Hematopoietic multipotent progenitor cell treated with erythropoietin and hydrocortisone succinate and interleukin-3 and kit ligand, for 17 days (in vitro differentiated cells): ENCODE measurements at places on chromosomes 7 and 10.

GRCh38 chr7:114819616-114820362 lies 102.1 kb upstream of the MDFIC start:
- no peak for DNase-seq

GRCh38 chr7:21717323-21717722 lies 174.5 kb downstream of the DNAH11 start:
- DNase-seq: no peak

GRCh38 chr7:55158541-55159382 lies 139.9 kb downstream of the EGFR start:
- no peak for DNase-seq

DNA sequence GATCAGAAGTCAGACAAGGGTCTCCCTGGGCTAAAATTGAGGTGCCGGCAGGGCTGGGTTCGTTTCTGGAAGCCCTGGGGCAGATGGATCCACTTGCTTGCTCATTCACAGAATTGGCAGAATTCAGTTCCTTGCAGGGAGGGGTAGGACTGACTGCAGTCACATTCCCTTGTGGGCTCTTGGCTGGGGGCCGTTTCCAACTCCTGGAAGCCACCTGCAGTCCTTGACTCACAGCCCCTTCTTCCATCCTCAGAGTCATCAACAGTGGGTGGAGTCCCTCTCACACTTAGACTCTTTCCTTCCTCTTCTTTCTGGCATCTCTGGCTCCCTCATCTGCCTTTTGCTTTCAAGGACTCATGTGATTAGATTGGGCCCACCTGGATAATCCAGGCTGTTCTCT lies 54.6 kb upstream of the NANOS1 start:
- no peak for DNase-seq

DNA sequence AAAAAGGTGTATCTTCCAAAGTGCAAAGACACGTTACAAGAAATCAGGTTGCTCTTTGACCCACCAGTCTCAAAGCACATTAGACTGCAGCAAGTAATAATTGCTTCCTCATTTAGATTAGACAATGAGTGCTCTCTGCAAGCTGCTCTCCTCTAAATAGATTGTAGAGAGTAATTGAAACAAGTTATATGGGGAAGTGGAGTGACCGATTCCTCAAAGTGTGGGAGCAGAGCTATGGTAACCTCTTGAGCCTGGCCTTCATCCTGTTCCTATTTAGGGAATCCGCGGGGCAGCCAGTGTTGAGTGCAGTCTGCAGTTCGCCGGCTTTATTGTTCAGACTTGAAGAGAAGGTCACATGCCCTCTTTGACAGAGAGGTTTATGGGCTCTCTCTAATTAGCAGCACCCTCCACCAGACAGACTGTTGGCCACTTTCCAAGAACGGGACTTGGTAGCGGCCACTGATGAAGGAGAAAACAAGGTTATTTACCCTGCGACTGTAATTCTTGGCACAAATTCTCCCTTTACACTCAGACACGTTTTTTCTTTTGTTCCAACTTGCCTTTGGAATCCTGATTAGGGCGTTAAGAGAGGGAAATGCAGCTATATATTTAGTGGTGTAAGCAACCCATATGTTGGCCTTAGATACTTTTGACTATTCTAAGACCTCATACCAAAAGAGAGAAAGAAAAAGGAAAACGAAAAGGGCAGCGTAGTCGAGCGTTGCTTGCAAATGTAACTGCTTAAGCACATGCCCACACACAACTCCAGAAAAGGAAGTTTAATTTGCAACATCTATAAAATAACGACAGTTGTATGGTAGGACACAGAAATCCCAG lies 107.5 kb downstream of the REEP3 start:
- peak; percentile 69 for DNase-seq

DNA sequence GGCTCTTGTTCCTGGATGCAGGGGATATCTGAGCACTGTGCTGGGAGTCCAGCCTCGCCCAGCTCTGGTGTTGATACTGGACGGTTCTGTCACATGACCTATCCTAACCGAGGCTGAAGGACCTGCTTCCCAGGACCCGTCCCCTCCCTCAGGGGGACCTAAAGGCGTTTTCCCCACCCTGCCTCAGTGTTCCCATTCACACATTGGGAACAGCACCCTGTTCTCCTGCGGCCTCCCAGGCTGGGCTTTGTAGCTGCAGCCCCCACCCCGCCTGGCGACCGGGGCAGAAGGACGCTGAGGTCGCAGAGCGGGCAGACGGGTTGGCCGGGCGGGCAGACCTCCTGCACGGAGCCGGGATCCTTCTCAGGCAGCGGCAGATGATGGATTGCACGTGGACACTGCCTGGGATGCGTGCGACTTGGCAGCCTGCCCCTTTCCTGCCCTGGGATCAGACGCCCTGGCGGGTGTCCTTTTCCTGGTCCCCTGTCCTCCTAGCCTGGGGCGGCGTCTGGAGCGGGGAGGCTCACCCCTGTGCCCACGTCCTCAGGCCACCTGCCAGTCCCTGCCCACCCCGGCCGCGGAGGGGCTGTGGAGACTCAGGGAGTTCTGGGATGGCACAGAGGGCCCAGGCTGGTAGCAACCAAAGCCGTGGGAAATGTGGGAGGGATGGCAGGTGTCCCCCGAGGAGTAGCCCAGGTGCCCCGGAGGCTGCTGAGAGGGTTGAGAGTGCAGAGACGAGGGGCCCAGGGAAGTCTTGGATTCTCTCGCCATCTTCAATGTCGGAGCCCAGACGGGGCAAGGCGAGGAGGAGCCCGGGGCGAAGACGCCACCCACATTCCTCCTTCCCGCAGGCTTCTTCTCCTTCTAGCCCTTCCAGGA lies 17.2 kb upstream of the PSMG3 start:
- no peak for DNase-seq
